Activated CD4-positive, alpha-beta memory T cell treated with anti-CD3 and anti-CD28 coated beads for 36 hours (primary cell): ENCODE measurements at places on chromosomes 1 and 21. TPM values are rescaled to one million over a fixed set of nuclear protein-coding genes. Genes with fewer than 3 reads are reported as not detected.

DNA sequence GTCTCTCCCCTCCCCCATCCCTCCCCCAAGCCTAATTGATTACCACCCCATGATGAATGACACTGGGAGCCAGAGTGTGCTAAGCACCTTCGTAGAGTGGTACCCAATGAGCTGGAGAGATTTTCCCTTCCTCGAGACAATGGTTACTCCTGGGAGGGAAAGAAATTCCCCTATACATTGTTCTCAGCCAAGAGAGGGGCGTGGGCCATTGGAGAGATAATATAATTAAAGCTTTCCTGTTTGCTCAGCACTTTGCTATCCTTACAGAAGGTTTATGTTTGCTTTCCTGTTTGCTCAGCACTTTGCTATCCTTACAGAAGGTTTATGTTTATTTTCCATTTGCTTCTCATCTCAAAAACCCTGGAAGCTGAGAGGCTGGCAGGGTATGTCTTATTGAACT, 126.1 kb upstream of the KLHDC7A start:
- H3K4me3 ChIP-seq, result no peak overlapping the region
- no peak for DNase-seq
- H3K27me3 ChIP-seq, result peaks cover 29% of the 10 kb centered on the region
- no peaks in the 10 kb centered on the region for H3K36me3 ChIP-seq
- H3K4me1 ChIP-seq, result no peaks in the 10 kb centered on the region
- H3K27ac ChIP-seq, result no peak overlapping the region

DNA sequence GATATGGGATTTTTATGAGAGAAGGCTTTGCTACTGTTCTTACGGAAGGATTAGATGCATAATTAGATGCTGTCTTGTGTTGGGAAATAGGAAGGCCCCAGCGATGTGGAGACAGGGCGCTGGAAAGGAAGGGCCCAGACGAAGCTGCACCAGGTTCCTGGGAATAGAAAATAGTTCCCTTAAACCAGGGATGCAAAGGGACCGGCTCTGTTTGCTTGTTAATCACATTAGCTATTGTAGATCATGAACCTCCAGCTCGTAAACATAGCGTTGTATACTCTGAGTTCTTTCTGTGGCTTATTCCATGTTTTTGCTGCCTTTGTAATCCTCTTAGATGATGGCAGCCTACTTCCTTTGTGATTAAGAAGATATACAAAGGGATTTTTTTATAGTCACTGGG, 79.8 kb upstream of the COX20 start:
- no peaks in the 10 kb centered on the region for H3K4me1 ChIP-seq
- H3K27me3 ChIP-seq, result no peaks in the 10 kb centered on the region

DNA sequence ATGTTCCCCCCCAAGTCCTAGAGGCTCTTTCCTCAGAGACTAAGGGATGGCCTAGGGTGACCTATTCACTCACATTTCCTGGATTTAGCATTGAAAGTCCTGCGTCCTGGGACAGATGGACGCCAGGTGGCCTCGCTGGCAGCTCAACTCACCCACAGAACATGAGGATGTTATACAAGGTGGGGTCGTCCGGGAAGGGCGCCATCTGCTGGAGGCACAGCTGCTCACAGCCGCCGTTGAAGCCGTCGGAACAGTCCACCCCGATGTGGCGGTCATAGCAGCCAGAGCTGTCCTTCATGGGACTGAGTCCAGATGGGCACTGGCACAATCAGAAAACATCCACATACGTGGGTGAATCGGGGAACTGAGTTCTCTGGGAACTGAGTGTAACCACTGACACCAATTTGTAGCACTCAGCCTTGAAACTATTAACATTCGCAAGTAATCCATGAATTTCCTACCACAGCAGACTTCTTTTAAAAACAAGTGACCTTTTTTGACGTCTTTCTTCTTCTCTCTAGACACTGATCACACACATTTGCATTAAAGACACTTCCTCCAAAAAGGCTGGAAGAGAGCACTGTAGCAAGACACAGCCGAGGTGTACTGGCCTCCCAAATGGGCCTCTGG, 215.4 kb downstream of the ASTN1 start:
- no peaks in the 10 kb centered on the region for H3K36me3 ChIP-seq
- no peak overlapping the region for H3K27ac ChIP-seq
- H3K27me3 ChIP-seq, result no peaks in the 10 kb centered on the region
- no peaks in the 10 kb centered on the region for H3K4me1 ChIP-seq

DNA sequence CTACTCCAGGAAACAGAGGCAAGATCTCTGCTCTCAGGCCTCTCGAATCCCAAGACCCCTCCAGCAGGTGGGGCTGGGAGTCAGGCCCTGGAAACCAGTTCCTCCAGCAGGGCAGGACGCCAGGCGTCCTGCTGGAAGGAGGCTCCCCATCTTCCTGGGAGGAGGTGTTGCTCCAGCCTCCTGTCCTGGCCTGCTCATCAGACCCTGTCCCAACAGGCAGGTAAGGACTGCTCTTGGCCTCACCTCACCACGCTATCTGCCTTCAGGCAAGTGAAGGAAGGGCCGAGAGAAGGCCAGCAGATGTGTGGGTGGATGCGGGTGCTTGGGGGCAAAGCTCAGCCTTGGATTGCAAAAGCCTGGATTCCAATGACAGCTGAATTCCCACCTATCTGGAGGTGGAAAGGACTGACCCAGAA, 82.9 kb downstream of the SSBP3 start:
- no peak overlapping the region for H3K4me3 ChIP-seq
- no peak overlapping the region for H3K27ac ChIP-seq
- peaks cover 23% of the 10 kb centered on the region for H3K4me1 ChIP-seq
- DNase-seq, result no peak
- no peaks in the 10 kb centered on the region for H3K27me3 ChIP-seq
- no peaks in the 10 kb centered on the region for H3K36me3 ChIP-seq

GRCh38 chr1:237574536-237574935, 316.2 kb downstream of the ZP4 start:
- H3K27ac ChIP-seq, result no peak overlapping the region
- no peak overlapping the region for H3K4me3 ChIP-seq
- H3K36me3 ChIP-seq, result no peaks in the 10 kb centered on the region
- DNase-seq, result no peak
- H3K27me3 ChIP-seq, result peaks cover 3% of the 10 kb centered on the region
- no peaks in the 10 kb centered on the region for H3K4me1 ChIP-seq

GUCA2A gene
- not detected for total RNA-seq

- no peaks in the 10 kb centered on the region for H3K36me3 ChIP-seq
- no peaks in the 10 kb centered on the region for H3K4me1 ChIP-seq
- no peaks in the 10 kb centered on the region for H3K27me3 ChIP-seq
- no peak for DNase-seq
- H3K27ac ChIP-seq, result no peak overlapping the region
- H3K4me3 ChIP-seq, result no peak overlapping the region
These were observed 31.6 kb downstream of the NID1 start for GRCh38 chr1:236033336-236033735.

GUCA2B gene
- not detected for total RNA-seq

KCNE2 gene
- total RNA-seq, result not detected

DNA sequence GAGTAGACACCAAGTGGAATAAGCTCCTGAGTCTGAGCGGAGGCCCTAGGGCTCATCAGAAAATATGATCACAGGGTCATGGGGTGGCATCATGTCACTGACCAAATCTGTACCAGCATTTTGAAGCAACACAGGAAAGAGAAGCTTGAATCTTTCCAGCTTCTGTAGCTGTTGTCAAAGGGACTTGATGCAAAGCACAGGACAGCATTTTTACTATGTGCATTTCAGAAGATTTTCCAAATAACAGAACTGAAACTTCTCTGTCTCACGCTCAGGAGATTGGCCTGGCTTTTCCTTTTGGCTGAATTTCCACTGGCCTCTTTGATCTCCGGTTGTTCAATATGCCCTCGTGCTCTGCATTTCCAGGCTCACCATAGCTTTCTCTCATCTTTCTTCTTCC, 127.2 kb upstream of the ATP1B1 start:
- DNase-seq, result no peak
- no peaks in the 10 kb centered on the region for H3K36me3 ChIP-seq
- no peaks in the 10 kb centered on the region for H3K4me1 ChIP-seq
- H3K4me3 ChIP-seq, result no peak overlapping the region

DNA sequence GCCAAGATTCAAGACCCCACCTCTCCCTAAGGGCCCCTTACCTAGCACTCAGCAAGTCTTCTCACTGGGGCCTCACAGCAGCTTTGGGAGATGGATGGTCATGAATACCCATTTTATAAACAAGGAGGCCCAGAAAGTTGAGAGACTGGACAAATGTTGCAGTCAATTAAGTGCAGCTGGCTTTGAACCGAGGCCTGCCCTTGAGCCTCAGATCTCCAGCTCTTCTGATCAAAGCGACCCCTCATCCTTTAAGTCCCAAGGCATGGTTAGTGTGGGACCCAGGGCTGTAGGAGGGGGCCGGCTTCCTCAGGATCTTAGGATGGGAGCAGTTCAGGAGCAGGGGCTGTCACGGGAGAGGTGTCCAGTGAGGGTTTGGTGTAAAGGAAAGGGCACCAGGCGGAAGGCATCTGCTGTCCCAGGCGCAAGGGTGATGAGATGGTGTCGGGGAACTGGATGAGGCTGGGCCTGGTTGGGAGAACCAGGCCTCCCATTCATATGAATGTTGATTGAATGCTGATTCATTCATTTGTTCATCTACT, 5.1 kb upstream of the MTFR1L start:
- no peak for DNase-seq
- peaks cover 16% of the 10 kb centered on the region for H3K4me1 ChIP-seq
- no peak overlapping the region for H3K27ac ChIP-seq
- H3K4me3 ChIP-seq, result no peak overlapping the region

ASCL5 gene
- total RNA-seq, result not detected

CLDN17 gene
- not detected for total RNA-seq

GRCh38 chr1:92447033-92447681, 39.6 kb downstream of the GFI1 start:
- DNase-seq, result no peak
- no peak overlapping the region for H3K27ac ChIP-seq
- H3K36me3 ChIP-seq, result no peaks in the 10 kb centered on the region
- no peak overlapping the region for H3K4me3 ChIP-seq
- peaks cover 9% of the 10 kb centered on the region for H3K4me1 ChIP-seq
- H3K27me3 ChIP-seq, result no peaks in the 10 kb centered on the region

B3GALT2 gene
- 0.07 TPM for total RNA-seq

- H3K4me1 ChIP-seq, result no peaks in the 10 kb centered on the region
- no peak overlapping the region for H3K4me3 ChIP-seq
- peaks cover 14% of the 10 kb centered on the region for H3K36me3 ChIP-seq
- no peaks in the 10 kb centered on the region for H3K27me3 ChIP-seq
These were observed 54.4 kb downstream of the LYPLAL1 start for GRCh38 chr1:219228058-219228419.

- peaks cover 91% of the 10 kb centered on the region for H3K36me3 ChIP-seq
- peak overlapping the region; percentile 96 for H3K4me3 ChIP-seq
- H3K4me1 ChIP-seq, result peaks cover 60% of the 10 kb centered on the region
- no peak for DNase-seq
These were observed 6.3 kb downstream of the SLAMF1 start for GRCh38 chr1:160640359-160641123.
